ENCODE measurements at places on chromosomes 1 and 21.

GRCh38 chr1:119859647-119860046 lies 36.7 kb downstream of the ADAM30 start:
- DNase-seq, result no peak

- DNase-seq, result no peak
Observed at GRCh38 chr1:230259621-230260020, 166.5 kb downstream of the PGBD5 start.

DNA sequence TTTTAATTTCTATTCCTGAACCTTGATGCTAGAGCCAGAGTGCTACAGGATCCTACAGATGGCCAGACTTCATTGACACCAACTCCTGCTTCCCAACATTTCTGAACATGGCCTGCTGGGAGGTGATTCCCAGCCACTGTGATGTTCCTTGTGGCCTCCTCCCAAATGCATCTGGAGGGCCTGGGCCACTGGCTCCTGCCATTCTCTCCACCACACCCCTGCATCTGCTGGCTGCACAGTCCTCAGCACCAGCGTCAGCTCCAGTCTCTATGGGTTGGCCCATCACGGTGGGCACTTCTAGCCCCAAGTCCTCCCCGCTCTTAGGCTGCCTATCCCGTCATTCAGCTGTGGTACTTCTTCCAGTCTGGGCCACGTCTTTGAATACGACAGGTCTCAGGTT lies 91.2 kb upstream of the CD34 start:
- no peak for DNase-seq

GRCh38 chr1:205658943-205659581 lies 21.2 kb downstream of the SLC45A3 start:
- DNase-seq, result peak; percentile 38

GRCh38 chr1:216194721-216195120 lies 228.5 kb downstream of the USH2A start:
- no peak for DNase-seq

DNA sequence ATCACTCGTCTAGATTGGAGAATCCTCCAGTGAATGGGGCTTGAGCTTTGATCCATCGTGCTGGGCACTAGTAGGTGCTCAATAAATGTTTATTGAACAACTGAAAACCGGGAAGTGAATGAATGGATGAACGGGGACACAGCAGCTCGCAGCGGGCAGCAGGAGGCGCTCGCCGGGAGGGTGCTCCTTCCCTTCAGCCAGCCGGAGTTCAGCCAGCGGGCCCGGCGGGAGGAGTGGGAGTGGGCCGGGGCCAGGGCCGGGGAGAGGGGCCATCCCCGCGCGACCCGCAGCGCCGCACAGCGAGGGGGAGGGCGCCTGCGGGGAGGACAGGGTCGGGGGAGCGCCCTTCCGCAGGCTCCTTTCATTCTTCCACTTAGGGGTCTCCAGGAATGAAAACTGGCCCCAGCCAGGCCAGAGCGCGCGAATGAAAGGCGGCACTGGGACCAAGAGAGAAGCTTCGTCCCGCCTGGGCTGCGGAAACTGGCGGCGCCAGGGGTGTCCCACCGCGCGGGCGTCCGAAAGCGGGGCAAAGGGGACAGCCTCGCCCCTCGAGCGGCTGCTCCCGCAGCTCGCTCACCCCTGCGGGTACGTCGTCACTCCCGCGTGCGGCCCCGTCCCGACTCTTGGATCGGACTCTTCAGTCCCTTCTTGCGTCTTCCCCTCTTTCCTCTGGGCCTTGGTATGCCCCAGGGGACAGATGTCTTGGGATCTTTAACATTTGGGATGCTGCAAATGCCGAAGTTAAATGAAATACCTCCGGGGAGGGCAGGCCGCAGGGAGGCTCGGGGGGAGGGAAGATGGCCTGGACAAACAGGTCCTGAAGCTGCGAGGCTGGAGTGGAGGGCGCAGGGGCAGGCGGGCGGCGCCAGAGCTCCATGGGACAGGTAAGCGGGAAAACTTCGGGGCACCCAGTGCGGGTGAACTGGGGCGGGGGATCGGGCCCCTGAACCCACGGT lies 3.6 kb upstream of the INAVA start:
- DNase-seq, result no peak

DNA sequence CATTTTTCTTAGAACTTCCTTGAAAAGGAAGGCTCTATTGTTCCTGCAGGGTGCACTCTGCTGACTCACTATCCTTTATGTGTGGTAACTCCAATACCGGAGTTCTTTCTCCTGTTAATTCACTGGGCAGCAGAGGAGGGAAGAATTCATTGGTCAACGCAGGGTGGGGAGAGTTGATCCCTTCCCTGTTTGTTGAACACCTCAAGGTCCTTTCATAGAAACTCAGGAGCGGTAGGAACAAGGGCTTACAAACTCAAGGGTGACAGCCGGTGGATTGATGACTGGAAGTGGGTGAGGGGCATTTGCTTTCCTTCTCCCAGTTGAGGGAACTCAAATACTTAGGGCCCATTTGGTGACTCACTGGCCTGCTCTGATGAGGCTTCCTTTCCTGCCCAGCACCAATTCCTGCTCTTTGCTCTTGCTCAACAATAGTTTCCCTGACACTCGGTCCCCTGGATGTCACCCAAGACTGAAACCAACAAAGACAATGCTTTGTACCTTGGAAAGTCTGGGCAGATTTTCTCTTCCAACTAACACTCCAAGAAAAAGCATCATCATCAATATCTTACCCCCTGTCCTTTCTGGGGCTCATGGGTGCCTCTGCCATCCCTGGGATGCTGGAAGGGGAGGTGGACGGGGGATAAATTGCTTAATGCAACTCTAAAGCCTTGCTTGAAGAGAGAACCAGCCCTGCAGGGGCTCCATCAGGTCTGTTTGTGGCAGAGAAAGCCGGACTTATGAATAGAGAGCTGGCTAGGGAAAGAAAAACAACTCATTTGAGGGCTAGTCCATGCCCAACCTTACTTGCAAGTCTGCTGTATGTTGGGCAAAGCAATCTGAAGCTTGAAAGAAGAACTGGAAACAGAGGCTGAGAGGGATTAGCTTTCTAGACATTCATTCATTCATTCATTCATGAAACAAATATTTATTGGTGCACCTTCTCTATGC lies 9.3 kb downstream of the SLC26A9 start:
- DNase-seq, result no peak

DNA sequence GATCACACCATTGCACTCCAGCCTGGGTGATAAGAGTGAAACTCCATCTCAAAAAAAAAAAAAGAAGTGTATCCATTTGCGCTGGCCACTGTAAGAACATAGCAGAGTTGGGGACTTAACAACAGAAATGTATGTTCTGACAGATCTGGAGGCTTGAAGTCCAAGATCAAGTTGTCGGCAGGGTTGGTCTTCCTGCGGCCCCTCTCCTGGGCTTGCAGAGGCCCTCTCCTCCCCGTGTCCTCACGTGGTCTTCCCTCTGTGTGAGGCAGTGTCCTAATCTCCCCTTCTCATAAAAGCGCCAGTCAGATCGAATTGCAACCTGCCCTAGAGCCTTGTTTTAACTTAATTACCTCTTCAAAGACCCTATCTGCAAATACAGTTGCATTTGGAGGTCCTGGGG lies 52.6 kb downstream of the MT1HL1 start:
- no peak for DNase-seq

GRCh38 chr21:29146726-29147125 lies 16.3 kb downstream of the MAP3K7CL start:
- DNase-seq, result no peak

DNA sequence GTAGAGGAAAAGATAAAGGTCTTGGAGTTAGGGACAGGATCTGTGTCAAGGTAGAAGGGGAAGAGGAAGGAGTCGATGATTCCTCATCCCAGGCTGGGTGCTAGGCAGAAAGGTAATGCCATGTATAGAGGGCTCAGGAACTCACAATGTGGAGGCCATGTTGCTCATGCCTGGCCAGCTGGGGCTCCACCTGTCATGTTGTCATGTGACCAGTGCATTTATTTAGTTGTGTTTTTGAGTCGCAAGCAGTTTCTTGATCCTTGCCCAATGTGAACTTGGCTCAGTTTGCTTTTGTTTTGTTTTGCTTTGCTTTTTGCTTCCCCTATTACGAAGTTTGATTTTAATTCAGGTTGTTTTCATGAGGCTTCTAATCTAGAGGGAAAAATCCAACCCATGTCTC lies 5.7 kb downstream of the CASQ2 start:
- DNase-seq, result no peak

DNA sequence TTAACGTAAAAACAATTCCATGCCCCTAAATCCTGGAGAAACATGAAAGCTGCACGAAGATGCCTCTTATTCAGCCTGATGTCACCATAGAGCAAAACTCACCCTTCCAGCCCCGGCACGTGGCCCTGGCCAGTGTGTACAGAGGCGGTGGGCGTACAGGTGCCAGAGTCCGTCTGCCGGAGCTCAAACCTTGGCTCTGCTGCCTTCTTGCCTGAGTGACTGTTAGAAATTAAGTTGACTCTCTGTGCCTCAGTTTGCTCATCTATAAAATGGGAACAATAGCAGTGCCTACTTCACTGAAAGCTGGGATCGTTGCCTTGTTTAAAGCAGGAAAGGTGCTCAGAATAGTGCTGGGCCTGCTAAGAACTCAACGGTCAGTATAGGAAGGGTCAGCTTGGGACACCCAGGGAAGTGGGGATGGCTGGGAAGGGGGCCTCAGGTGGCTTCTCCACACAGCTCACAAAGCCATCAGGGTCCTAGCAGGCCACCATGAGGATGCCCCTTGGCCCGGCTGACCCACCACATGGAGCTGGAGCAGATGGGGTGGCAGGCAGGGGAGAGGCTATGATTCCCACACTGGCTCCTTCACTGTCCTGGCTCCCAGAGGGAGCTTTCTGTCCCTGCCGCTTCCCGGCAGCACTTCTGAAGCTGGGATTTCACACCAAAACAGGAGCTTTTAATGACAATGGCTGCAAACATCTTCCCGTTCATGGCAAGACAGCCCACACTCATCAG lies 237.2 kb downstream of the NPHP4 start:
- no peak for DNase-seq

- DNase-seq, result no peak
Observed at GRCh38 chr1:157181790-157182189, 43.6 kb upstream of the ETV3 start.

- DNase-seq, result no peak
Observed at GRCh38 chr1:16244650-16245285, 7.8 kb upstream of the CPLANE2 start.

DNA sequence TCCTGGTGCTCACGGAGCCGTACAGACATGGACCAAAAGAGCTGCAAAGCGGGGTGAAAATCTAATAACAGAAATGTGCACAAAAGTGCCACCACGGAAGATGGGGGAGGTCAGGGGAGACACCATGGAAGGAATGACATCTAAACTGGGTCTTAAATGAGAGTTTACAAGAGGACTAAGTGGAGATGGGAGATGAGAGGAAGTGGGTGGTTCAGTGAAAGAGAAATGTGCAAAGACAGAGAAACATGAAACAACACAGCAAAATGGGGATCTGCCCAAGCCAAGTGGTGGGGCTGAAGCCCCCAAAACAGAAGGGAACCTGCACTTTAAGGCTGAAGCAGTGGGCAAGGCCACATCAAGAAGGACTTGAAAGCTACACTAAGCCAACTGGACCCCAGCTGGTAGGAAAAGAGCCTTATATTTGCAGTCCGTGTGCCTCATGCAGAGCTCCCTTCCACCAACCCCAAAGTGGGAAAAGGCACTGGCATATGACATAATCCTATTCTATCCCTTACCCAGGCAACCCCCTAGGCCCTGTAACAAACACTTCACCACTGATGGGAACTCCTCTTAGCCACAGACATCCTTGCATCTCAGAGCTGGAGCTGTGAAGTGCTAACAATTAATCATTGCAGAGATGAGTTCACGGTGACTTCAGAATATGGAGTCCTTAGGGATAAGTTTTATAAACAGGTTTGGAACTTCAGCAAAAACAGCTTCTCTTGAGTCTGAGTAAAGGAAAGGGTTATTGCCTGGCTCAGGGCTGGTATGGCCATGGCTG lies 198.6 kb upstream of the EDN2 start:
- no peak for DNase-seq

DNA sequence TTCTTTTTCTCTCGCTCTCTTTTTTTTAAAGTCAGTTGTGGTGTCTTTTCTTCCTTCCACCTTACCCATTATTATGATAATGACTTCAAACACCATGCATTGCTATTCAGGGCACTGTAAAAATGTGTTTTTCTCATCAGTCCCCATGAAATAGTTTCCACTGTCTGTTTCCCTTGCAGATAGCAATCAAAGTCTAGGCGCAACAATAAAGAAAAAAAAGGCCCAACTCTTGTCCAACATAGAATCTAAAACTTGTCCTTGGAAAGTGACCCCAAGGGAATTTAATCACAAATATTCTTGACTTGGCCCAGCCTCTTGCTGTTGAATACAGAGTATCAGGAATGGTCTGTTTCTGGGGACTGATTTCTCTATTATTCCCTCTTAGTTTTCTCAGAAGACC lies 382.5 kb downstream of the PLPP3 start:
- DNase-seq, result no peak

- DNase-seq, result no peak
Observed at GRCh38 chr1:4759671-4760070, 105.3 kb downstream of the AJAP1 start.

DNA sequence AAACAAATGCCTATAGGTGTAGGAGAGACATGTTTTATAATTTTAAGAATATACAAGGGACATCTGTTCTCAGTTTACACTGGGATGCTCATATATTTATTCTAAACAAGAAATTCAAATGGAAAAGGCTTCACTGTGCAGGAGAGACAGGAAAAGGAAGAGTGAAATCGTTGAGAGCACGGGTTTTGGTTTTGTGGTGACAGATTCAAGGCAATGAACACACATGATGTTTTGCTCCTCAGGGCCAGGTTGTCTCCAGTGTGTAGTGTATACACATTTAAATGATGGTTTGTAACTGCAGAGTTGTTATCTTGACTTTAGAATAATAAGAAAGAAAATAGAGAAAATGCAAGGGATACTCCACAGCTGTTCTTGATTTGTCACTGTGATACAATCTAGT lies 73.7 kb downstream of the S1PR1 start:
- no peak for DNase-seq

- DNase-seq, result no peak
Observed at GRCh38 chr21:28693476-28693875, 299.2 kb downstream of the LTN1 start.

DNA sequence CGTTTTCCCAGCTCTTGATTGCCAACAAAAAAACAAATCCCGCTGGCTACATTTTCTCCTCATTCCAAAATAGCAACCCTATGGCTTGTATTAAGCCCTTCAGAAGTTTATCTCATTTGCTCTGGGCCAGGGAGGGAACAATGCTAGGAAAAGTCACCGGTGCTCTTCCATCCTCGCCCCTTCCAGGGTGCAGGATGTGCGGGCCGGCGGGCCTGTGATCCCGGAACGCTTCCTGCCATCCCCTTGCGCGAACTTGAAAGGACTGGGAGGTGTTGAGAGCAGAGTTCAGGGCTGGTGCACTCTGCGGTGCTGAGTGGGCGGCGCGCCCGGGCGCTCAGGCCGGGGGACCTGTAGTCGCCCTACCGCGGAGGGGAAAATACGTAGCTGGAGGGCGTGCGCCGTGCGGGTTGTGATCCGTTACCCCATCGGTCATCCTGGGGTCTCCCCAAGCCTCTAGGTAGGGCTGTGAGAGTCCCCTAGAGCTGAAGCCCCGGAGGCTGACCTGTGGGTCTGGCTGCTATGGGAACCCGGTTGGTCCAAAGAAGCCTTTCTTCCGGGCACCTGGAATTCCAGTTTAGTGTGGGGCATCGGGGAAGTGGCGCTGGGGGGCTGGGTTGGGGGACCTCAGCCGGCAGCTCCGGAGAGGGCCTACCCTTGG lies 13.1 kb downstream of the NR5A2 start:
- no peak for DNase-seq
